Activated CD4-positive, CD25-positive, alpha-beta regulatory T cell treated with anti-CD3 and anti-CD28 coated beads, Interleukin-2, amount 50 U/mL, for 16 hours (primary cell): ENCODE measurements at places on chromosomes 3 and 15.
A peak's percentile ranks its signal among the peaks of the same experiment; 100 is the strongest.

GRCh38 chr3:122975924-122976293 is 51.7 kb downstream of the SEMA5B start:
- no peak for DNase-seq

DNA sequence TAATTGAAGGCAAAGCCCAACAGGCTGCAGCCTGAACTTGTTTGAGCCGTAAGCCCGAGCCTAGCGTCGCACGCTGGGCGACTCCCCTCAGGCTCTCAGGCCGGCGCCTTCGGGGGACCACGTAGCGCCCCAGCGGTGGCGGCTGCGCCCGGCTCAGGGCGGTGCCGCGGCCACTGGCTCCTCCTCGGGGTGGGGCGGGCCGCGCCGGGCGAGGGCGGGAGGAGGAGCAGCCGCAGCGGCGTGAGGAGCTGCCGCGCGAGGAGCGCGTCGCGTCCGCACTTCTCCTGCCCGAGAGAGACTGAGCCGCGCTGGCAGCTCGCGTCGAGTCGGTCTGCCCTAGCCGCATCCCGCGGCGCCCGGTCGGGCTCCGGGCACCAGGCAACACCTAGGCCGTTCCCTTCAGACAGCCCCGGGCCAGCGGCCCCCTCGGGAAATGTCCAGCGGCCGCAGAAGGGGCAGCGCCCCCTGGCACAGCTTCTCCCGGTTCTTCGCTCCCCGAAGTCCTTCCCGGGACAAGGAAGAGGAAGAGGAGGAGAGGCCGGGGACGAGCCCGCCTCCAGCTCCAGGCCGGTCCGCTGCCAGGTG is at the start of gene CRYBG3:
CRYBG3 (plus strand) TSS at position 238 of the 585 bp plus-strand sequence; CDS start at position 434, 196 bp downstream.
- peak; percentile 54 for DNase-seq

GRCh38 chr3:144564011-144564410 is 592.4 kb downstream of the DIPK2A start:
- DNase-seq = no peak

DNA sequence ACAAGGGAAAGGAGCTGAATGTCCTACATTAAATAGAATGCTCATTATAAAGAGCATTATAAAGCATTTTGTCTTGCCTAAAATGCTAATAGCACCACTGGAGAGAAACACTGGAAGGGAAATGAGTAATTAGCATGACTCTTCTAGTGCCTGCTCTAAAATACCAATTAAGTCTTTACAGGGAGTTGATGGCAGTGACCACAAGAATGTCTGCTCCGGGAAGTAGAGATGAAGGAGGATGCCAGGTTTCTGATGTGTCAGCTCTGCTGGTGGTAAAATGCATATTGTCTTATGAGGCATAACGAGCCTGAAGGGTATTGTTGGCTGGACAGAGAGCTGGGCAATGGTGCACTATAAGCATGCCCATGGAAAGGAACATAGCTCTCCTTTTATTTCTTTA is 49.5 kb downstream of the MYLK start:
- DNase-seq = no peak

DNA sequence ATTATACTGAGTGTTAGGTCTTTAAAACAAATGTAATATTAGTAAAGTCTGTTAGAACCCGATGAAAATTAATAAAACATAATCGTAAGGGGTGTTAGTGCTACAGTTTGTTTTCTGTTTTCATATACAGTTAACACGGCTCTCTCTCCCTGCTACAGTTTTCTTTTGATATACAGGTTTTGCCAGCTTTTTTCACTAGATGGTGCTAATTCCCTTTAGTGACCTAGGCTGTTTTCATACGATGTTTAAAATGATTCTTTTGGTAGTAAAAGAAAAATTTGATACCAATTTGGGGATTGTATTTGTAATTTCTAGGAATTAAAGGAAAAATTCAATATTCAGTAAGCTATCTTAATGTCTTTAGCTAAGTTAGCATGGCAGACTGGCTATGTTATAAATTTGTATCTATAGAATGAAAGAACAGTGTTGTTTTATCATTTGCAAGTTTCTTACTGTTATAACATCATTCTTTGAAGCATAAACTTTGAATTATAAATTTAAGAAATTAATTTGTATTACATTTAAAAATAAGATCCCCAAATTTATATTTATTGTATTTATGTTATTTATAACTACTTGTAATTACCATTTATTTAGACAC is 11.5 kb downstream of the APH1B start:
- DNase-seq = no peak
